ENCODE measurements at places on chromosomes 16 and 17.

- DNase-seq, result no peak
These were observed 6.5 kb upstream of the TRAF4 start for GRCh38 chr17:28737316-28737715.

- no peak for DNase-seq
These were observed 37.9 kb downstream of the NUP88 start for GRCh38 chr17:5381542-5381941.

GRCh38 chr17:77790143-77790829 lies 168.2 kb upstream of the TNRC6C start:
- no peak for DNase-seq

- no peak for DNase-seq
These were observed 1.2 kb downstream of the PCGF2 start for GRCh38 chr17:38746849-38747462.

DNA sequence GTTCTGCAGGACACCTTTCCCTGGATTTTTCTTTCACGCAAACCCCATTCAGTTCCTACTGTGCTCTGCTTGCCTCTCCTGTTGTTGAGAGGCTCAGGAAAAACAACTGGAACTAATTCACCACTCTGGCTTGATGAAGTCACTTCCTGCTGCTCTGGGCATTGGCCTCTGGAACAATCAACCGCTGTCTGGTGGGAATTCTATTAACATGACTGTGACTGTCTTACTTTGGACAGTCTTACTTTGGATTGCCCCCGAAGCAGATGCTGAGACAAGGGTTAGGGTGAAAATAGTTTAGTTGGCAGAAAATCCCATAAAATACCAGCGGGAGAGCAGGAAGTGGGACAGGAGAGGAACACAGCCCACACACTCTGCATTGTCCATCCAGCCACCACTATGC lies 90.0 kb upstream of the HSBP1 start:
- no peak for DNase-seq

DNA sequence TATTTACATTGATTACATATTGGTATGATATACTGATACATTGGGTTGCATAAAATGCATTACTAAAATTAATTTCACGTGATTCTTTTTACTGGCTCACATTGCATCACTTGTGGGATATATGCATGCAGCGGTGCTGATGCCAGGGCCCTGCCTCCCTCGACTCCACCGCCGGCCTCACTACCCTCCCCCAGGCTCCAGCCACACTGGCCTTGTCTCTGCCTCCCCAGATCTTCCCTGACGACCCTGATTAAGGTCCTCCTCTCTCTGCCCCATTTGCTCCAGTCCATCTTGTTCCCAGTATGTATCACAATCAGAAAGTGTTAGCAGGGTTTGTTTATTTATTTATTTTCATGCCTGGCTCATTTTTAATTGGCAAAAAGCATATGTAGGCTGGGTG lies 306.8 kb downstream of the FOXL1 start:
- DNase-seq, result no peak

DNA sequence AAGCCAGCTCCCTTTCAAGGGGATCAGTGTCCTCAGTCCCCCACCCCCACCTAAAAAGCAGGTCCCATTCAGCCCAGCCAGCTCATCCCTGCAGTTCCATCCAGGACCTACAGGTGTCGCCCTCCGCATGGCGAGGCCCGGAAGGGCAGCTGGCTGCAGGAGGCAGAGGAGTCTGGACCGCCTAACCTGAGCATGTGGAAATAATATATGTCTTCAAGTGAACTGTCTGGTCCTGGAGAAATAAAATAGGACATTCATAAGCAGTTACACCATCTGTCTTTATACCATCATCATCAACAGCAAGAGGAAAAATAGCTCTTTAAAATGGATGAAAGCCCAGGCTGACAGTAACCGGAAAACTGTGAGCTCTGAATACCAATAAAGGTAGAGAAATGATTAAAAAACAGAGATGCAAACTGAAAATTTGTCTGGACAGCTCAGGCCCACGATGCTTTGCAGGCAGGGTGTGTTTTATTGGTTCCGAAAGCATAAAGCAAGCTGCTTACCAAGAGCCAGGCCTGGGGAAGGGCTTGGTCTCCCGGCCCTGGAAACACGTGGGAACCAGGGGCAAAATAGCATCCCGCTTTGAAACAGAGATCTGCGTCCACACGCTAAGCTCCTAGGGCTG lies 215.2 kb downstream of the ZFHX3 start:
- DNase-seq, result no peak

DNA sequence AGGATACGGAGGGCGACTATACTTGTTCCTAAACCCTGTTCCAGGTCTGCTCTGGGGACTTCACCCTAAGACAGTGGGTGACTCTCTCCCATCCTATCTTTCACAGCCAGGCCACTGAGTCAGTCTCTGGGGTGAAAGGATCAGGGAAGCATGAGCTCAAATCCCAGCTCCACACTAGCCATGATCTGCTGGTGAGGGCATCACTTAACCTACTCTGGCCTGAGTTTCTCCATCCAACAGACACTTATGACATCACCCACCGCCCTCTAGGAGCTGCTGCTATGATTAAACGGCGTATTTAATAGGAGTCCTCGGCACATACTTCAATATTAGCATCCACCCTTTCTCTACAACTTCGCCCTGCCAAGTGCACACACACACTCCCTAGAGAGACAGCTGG lies 10.1 kb downstream of the GAST start:
- no peak for DNase-seq

DNA sequence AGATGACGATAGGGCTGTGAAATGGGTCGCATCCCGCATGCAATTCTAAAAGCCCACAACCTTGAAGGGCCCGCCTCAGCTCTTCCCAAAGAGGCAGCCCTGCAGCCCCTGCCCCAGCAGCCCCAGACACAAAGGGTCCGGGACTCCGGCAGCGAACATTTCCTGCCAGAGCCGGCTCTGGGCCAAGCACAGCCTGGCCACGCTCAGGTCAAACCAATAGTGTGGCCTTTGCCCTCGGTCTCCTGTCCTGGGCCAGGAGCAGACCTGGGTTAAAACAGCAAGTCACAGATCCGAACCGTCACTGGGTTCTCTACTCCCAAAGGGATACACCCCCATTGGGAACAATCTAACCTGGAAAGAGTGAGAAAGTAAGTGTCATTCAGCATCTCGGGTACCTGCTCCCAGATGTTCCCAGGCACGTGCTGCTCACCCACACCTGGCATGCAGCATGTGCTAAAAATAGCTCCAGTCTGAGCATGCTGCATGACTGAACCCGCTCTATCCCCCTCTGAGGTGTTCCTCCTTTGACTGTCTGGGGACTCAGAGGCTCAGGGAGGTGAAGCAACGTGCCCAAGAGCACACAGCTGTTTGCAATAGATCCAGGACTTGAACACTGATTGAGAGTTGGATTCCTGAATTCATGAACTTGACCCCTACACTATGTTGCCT lies 22.2 kb upstream of the ATP2A3 start:
- DNase-seq, result no peak

DNA sequence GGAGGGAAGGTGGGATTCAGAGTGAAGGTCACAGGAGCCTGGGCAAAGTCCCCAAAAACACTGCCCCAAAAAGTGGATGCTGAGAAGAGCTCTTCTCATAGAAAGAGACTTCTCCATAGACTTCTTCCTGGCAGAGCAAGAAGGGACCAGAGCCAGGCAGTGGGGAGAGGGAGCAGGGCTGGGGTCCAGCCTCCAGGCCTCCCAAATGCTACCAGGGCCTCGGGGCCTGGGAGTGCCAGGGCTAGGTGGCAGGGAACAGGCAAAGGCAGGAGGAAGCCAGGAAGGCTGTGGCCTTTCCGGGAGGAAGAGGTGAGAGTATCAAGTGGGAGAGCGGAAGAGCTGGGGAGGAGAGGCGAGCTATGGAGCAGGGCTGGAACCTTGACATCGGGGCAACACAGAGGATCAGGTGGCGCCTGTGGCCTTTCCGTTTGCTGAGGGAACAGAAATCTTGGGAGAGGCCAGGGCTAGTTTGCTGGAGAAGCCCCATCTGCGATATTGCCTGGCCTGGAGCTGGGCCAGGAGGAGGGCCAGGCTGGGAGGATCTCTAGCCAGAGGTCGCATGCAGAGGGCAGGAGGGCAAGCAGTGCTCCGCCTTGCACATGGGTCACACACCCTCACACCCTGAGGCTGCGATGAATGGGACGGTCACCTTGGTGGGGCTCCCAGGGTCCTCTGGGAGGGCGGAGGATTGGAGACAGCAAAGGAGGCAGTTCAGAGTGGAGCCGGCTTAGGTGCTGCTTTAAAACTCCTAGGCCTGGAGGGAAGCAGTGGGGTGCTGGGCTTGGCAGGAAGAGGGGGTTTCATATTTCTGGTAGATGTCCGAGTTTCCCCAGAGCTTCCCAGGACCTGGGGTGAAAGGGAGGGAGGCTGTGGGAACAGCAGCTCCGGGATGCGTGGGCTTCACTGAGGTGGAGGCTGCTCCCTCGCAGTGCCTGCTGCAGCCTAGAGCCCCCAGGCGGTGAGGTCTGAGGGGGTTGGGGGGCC lies 3.4 kb downstream of the SLC16A5 start:
- no peak for DNase-seq

GRCh38 chr16:85157813-85158742 lies 45.8 kb upstream of the CIBAR2 start:
- peak; percentile 4 for DNase-seq

- no peak for DNase-seq
These were observed 32.1 kb upstream of the CDC42EP4 start for GRCh38 chr17:73343739-73344454.

- no peak for DNase-seq
These were observed 1343.0 kb downstream of the TP53TG3F start for GRCh38 chr16:34802396-34802795.

DNA sequence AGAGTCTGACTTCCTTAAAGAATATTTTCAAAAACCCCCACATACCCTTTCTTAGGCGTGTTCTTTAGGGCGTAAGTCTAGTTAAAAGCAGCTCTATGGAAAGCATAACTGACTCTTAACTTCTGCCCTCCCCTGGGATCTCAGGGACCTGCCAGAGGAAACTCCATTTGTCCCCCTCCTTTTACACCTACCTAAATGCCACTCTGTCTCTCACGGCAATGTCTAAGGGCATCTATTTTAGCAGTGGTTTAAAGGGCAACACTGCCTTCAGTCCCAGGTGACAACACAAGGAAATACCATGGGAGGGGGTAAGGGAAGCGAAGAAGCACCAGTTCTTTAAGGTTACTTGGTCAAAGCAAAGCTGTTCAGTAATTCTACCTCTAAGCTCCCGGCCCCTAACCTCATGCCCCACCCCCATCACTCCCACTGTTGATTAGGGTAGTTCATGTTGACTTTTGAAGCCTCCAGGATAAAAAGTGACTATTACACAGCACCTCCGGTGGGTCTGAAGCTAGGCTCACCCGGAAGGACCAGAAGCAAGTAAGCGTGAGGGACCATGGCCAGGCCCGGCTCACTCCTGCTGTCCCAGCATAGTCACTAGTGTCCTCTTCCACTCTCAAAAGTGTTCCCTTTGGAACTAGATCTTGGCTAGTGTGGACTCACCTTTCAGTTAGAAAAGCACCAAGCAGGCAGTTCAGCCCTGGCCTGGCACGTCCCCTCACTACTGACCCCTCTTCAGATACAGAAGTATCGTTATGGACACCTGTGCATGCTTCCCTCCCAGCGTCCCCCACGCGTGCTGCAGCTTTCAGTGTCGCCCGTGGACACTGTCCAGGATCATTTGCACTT lies 47.1 kb downstream of the CYTH1 start:
- DNase-seq, result no peak

GRCh38 chr16:13314633-13315032 lies 413.2 kb downstream of the SHISA9 start:
- DNase-seq, result no peak

GRCh38 chr16:55257966-55258613 lies 65.9 kb upstream of the IRX6 start:
- no peak for DNase-seq

- no peak for DNase-seq
These were observed 124.7 kb downstream of the C16orf78 start for GRCh38 chr16:49498264-49498663.

DNA sequence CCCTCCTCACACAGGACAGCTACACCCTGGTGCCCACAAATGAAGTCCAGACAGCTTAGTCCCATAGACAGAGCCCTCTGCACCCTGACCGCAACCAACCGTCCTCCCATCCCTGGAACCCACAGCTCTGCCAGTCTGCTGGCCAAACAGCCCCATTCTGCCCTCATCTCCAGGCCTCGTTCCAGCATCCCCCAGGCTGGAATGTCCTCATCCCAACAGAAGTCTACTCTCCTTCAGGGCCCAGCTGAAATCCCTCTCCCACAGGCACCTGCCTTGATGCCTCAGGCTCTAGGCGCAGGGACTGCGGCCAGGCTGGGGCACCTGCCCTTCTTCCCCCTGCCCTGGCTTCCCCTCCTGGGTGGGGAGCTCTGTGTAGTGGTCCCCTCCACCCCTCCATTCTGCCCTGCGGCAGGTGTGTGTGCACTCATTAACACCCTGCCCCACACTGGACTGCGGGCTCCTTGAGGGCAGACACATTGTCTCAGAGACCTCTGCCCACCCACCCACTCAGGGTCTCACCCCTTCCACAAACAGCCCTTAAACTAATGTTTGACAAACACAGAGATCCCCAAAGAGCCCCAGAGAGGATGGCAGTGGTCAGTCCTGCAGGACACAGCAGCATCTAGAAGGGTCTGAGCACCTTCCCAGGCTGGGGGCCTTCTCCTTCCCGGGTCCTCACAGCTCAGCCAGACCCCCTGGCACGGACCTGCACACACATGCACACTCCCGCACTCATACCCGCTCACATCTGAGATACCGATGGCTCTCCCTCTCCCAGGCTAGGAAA lies 820 bp downstream of the GRIN2C start:
- DNase-seq, result no peak

- no peak for DNase-seq
These were observed 79.1 kb downstream of the NXN start for GRCh38 chr17:900336-900934.

GRCh38 chr16:86231321-86231995 lies 278.9 kb upstream of the FOXF1 start:
- no peak for DNase-seq

- DNase-seq, result no peak
These were observed 70.1 kb upstream of the DOC2B start for GRCh38 chr17:251531-251930.

DNA sequence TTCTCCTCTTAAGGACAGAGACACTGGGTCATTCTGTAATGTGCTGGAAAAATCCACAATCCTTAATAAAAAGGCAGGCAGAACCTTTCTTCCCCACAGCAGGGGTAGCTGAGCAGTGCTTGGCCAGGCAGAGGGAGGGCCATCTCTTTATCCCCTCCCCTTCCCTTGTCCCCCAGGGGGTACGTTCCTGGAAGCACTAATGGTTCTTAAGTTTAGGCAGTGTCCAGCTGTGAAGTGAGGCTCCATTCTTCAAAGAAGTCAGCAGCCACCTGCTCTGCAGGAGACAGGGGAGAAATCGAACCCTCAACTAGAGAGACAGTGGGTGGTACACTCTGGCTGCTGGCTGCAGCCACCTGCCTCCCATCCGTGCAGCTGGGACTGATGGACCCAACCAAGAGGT lies 533.9 kb upstream of the CDH11 start:
- no peak for DNase-seq

GRCh38 chr16:25416002-25416401 lies 158.4 kb upstream of the ZKSCAN2 start:
- DNase-seq, result no peak

- DNase-seq, result no peak
These were observed 14.3 kb upstream of the INTS2 start for GRCh38 chr17:61942085-61942484.

Data from DMS79 (cell line).